ENCODE measurements at places on chromosomes 7 and 10. TPM values are rescaled to one million over a fixed set of nuclear protein-coding genes. Genes with fewer than 3 reads are reported as not detected.

Gene NEUROG3
- total RNA-seq: not detected

Gene MSS51
- total RNA-seq: 3.3 TPM

Gene PRKAR2B
- 2.9 TPM for total RNA-seq

Gene CPN1
- not detected for total RNA-seq

Gene IDI2
- total RNA-seq: not detected

Gene IRF5
- 5.8 TPM for total RNA-seq

Gene CDK14
- total RNA-seq: 41.6 TPM

Gene JAKMIP3
- 5.6 TPM for total RNA-seq

Gene ASAH2
- 8.3 TPM for total RNA-seq

Gene TUBAL3
- 0.52 TPM for total RNA-seq

Gene GIMAP4
- total RNA-seq: not detected

Gene SP4
- 6.1 TPM for total RNA-seq

Gene CELF2
- total RNA-seq: not detected

All from PC-9 (cell line).